ENCODE measurements at places on chromosomes 5 and 9.

DNA sequence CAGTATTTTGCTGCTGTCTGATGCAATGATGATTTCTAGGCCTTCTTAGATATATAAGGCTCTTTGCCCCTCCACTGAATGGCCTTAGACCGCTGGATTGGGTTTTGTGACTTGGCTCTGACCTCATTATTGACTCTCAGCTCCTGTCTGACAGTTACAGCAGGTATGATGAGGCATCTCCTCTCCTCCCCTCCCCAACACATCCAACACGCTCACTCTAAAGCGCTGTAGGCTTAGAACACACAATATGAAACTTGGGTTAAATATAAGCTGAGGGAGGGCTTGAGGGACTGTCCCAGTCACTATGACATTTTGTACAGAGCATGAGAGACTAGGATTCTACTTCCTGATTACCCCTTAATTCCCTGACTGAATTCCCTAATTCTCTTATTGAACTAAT is 18.8 kb upstream of the CER1 start:
- DNase-seq: no peak

- no peak for DNase-seq
Observed at GRCh38 chr5:86814315-86814714, 196.6 kb downstream of the COX7C start.

GRCh38 chr9:33506626-33507370 is 17.3 kb upstream of the ANKRD18B start:
- DNase-seq: no peak

DNA sequence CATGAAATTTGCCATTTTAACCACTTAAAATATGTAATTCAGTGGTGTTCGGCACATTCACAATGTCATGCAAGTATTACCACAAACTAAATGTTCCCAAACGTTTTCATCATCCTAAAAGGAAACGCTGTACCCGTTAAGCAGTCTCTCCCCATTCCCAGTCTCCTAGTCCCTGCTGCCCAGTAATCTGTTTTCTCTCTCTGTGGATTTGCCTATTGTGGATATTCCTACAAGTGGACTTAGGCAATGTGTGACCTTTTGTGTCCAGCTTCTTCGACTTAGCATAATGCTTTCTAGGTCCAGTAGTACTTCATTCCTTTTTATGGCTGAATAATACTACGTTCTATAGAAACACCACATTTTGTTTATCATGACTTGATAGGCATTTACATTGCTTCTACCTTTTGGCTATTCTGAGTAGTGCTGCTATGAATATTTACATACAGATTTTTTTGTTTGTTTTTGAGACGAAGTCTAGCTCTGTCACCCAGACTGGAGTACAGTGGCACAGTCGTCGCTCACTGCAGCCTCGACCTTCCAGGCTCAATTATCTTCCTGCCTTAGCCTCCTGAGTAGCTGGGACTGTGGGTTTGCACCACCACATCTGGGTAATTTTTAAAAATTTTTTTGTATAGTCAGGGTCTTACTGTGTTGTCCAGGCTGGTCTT is 13.0 kb downstream of the DENND4C start:
- DNase-seq: no peak

- no peak for DNase-seq
Observed at GRCh38 chr5:111079846-111080245, 8.3 kb downstream of the TSLP start.

Data from bone marrow (tissue), 2 donors.